D721Med (cell line): ENCODE measurements at places on chromosomes 12 and 14.

GRCh38 chr12:95411466-95411865 is 62.5 kb upstream of the METAP2 start:
- no peak for DNase-seq

DNA sequence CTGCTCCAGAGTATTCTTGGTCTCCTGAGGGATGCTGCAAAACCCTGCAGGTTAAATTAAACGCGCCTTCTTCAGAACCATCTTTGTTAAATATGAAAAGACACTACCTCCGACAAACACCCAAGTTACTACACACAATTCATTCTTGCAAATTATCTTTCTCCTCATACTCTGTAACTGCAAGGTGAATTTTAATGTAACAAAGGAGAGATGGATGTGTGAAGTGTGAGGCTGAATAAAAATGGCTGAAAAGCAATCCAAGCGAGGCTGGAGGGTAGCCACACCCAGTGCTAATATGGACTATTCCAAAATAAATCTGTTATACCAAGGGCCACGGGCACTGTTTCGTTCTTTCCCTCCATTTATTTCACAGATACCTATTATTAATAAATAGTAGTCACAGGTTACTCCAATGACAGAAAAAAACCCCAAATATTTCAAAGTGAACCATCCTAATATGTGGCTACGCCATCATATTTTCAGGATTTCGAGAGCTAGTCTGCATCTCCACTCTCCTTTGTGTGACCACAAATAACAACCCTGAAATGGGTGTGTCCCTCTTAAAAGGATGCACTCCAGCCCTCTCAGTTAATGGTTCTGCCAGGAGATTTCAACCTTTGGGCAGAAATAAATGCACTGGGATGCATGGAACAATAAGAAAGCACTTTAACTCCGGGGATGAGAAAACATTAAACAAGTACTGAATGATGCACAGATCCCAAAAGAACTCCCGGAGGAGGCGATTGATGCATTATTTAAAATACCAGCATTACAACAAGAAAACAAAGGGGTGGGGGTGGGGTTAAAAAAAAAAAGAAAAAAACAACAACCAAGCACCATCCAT is 53.1 kb upstream of the CCDC175 start:
- DNase-seq = no peak

GRCh38 chr14:80223696-80224465 is 12.6 kb upstream of the DIO2 start:
- no peak for DNase-seq

DNA sequence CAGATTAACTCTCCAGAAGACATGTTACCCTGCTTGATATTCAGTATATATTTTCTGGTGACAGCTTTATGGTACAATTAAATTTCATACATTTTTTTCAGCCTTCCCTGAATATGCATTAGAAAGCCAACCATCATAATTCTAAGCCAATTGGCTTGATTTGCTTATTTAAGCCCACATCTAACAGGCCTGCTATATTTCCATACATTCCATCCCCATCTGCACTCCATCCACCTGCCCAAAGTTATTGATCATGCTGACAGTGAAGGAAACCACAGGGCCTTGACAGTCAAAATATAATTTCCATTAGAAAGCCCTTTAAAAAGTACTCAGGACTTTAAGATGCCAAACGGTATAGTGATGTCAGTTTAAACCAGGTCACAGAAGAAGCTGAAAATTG is 164.3 kb downstream of the GXYLT1 start:
- no peak for DNase-seq

DNA sequence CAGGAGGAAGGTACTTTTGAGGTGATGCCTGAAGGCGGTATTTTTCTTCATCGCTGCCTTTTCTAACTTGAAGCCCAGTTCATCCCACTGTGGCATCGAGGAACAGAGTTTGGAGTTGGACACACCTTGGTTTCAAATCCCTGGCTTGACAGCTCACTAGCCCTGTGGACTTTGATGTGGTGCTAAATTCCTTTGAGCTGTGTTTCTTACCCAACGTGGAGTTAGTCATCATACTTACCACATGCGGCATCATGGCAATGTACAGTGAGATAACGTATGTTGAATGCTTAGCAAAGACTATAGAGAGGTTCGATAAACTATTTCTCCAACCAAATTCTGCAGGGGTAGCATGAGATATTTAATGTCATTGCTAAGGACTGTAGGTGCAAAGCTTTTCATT is 3.4 kb downstream of the PLEKHG3 start:
- DNase-seq = no peak

DNA sequence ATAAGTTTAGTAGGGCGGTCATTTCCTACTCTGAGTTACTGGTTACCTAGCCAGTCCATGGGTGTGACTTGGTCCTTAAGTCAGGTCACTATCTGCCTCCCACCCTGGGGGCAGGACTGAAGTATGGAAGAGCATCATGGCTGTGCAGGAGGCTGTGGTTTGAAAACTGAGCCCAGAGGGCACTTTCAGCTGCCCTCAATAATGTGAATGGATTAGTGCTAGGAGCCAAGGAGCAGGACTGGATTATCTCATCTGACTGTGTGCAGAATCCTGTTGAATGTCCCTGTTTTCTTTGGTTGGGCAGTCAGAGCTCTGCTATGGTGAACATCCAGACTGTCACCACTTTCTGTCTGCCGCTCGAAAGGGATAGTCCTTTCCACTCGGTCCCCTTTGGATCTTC is 1.6 kb downstream of the ATXN7L3B start:
- DNase-seq = no peak

- DNase-seq = no peak
These were observed 344.0 kb downstream of the PDZRN4 start for GRCh38 chr12:41532072-41532471.

DNA sequence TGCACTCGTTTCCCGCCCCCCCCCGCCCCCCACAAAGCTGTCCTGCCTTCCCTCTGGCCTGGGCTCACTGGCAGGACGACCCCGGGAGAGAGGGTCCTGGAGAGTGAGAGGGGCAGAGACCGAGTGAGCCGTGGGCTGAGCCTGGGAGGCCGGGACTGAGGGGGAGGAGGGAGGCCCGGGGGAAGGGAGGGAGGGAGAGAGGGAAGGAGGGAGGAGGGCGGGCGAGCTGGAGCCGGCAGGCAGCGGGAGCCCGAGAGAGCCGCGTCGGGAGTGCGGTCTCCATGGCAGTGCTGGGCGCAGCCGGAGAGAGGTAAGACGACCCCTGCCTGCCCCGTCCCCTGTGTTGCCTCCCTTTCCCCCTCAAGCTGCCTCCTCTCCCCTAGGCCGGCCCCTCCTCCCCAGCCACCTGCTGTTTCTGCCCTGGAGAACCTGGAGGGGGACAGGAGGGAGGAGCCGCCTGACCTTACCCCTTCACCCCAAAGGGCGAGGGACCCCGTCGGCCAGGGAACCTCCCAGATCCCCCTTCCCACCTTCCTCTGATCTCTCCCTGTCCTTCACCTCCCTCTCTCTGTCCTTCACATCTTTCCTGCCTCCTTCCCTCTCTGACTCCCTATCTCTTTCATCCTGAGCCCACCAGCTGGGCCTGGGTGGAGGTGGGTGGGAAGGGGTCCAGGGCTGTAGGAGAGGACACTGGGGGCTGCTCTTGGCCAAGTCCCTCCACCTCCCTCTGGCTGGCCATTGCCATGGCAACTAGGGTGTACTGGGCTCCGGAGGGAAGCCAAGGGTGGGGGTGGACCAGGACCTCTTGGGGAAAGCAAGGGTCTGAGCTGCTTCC is at the start of gene GPR162:
GPR162 (plus strand) TSS at position 231 of the 835 bp plus-strand sequence. CDS start 2,078 bp downstream, outside the sequence.
- no peak for DNase-seq

GRCh38 chr14:55449116-55449515 is 8.7 kb upstream of the TBPL2 start:
- no peak for DNase-seq

GRCh38 chr14:24274101-24274543 is 2.7 kb upstream of the RABGGTA start:
- DNase-seq = no peak

DNA sequence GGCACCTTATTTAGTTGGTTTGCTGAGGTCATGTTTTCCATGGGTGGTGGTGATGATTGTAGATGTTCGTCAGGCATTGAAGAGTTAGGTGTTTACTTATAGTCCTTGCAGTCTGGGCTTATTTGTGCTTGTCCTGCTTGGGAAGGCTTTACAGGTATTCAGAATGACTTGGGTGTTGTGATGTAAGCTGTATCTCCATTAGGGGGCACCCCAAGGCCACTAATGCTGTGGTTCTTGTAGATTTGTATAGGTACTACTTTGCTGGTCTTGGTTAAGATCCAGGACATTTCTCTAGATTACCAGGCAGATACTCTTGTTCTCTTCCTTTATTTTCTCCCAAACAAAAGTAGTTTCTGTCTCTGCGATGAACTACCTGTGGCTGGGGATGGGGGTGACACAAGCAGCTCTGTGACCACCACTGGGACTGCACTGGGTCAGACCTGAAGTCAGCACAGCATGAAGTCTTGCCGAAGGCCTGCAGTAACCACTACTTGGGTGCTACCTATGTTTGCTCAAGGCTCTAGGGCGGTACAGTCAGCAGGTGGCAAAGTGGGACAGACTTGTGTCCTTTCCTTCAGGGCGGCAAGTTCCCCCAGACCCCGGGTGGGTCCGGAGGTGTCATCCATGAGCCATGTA is 35.8 kb upstream of the FBXO33 start:
- no peak for DNase-seq

DNA sequence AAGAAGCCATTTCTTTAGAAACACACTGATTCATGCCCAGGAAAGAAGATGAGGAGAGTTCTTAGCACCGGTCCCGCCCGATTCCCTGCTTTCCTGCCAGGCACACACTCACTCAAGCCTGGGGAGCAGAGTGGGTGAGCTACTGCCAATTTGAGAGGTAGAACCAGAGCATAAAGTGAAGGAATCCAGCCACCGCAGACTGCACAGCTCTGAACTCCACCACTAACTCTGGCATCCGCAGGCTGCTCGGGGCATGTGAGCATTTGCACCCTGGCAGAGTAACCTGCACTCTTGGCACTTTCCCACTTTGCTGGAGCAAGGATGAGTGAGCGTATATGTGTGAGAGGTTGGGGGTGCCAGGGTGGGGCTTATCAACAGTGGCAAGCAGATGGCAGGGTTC is 4.0 kb upstream of the SYNDIG1L start:
- DNase-seq = no peak

DNA sequence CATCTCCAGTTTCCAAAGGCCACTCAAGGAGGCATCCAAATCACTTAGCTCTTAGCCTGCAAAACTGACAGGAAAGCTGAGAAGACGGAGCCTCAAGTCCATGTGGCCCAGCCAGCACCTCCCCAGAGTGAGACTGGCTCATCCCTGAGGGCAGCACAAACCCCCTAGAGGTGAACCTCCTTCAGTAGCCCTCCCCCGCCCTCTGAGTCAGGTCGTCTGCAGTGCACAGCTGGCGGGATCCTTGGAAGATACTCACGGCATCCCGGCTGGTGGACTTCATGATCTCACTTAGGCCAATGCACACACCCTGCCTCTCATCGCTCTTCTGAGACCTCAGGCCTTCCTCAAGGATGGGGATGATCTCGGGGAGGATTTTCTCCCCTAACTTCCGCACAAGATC is 24.1 kb upstream of the RAB35 start:
- DNase-seq = no peak

DNA sequence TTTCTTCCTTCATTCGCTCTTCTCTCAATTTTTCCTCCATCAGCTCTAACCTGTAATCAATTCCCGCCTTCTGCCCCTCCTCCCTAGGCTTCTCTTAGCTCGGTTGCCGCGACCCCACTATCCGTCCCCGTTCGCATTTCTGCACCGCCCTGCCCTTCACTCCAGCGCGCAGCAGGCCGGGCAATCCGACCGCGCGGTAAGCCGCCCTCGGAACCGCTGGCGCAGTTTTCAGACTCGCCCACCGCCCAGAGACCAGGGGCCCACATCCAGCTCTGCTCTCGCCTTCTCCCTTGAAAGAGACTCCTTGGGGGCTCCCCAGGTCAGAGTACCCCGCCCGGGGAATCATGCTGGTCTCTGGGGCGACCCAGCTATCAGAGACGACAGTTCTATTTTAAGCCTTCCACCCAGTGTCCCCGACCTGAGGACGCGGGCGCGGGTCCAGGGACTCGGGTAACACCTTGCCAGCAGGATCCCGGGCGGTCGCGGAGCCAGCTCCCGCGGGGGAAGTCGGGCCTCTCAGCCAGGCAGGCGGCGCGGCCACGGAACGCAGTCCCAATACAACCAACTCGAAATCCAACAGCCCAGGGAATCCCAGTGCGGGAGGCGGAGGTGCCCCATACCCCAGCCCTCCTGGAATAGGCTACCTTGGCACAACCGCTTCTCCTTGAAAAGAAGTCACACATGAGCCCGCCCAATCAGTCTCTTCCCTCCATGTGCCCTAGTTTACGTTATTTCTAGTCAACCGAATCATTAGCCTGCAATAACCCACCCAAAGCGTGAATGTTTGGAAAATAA is 5.7 kb upstream of the SLC38A4 start:
- DNase-seq = no peak

DNA sequence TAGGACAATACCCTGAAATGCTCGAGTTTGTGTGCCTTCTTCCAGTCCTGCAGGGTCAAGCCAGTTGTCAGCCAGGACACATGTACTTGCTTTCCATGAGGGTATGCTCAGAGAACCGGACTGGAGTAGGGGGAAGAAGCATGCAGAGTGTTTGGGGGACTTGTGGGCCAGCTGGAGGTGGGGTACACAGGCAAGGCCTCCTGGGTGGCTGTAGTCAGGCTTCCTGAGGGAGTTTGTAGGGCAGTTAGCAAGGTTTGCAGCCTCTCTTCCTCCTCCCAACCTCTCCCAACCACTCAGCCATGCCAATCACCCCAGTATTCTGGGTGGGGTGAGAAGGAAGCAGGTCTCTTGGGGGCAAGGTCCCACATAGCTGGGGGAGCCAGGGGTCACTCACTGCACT is 47.0 kb upstream of the RHOJ start:
- no peak for DNase-seq
